ENCODE measurements at places on chromosomes 11 and 22.

GRCh38 chr11:74566146-74566960, 26.0 kb upstream of the POLD3 start:
- H3K4me3 ChIP-seq, result no peak overlapping the region
- DNase-seq, result no peak
- no peak overlapping the region for H3K27ac ChIP-seq
- H3K4me1 ChIP-seq, result no peaks in the 10 kb centered on the region

DNA sequence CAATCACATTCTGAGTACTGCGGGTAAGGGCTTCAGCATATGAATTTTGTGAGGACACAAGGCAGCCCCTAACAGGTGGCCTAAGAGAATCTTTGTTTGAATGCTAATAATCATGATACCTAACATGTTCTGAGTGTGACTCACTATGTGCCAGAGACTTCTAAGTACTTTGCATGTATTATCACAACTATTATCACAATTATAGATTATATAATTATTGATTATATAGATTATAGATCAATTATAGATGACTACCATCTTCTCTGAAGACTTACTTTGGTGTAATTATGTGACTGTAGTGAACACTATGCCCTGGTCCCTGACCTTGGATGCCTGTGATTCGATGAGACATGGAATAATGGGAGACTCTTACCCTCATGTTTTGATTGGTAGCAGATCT, 62.6 kb downstream of the FLI1 start:
- H3K27ac ChIP-seq, result peak overlapping the region; percentile 77
- no peak for DNase-seq
- H3K36me3 ChIP-seq, result peaks cover 12% of the 10 kb centered on the region
- peaks cover 2% of the 10 kb centered on the region for H3K27me3 ChIP-seq
- peaks cover 92% of the 10 kb centered on the region for H3K4me1 ChIP-seq

DNA sequence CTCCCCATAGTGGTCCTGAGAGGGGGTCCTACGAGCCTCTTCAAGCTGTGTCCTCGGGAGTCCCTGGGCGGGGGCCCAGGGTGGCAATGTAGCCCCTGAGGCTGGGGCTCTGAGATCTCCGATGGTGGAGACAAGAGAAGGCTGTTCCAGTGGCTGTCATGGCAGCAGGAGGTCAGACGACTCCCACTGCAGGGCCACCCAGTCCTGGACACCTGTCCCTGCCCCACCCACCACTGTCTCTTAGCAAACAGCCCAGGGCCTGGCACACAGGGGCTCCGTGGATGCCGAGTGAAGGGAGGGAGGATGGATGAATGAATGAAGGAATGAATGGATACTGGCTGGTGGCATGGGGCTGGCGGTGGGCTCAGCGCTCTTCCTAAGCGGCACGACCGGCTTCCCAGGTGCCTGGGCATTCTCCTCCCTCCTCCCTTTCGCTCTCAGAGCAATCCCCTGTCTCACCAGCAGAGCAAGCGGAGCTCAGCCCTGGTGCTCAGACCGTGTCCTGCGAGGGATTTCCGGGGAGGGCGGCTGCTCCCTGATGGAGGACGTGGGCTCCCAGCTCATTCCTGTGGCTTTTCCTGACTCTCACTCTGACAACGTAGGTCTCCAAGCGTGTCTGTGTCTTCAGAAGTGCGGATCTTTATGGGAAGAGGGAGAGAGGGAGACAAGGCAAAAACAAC, 1272.6 kb downstream of the BRD1 start:
- no peaks in the 10 kb centered on the region for H3K36me3 ChIP-seq
- H3K27ac ChIP-seq, result no peak overlapping the region
- H3K27me3 ChIP-seq, result no peaks in the 10 kb centered on the region
- no peaks in the 10 kb centered on the region for H3K4me1 ChIP-seq

- H3K27ac ChIP-seq, result no peak overlapping the region
- H3K4me1 ChIP-seq, result peaks cover 32% of the 10 kb centered on the region
- peaks cover 14% of the 10 kb centered on the region for H3K36me3 ChIP-seq
- H3K27me3 ChIP-seq, result peaks cover 2% of the 10 kb centered on the region
Observed at GRCh38 chr22:39408807-39409206, 9.2 kb downstream of the TAB1 start.

DNA sequence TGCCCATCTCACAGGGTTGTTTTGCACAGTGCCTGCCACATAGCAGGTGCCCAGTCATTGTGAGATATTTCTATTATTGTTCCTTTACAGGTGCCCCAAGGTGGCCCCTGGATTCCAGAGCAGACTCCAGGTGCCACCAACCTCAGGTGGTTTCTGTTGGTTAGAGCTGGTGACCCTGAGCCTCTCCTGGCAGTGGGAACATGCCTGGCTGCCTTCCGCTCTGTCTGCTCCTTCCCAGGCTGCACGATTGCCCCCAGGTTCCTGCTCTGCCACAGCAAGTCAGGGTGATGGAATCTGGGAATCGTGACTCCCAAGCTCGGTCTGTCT, 12.6 kb upstream of the OMP start:
- H3K27me3 ChIP-seq, result no peaks in the 10 kb centered on the region
- H3K27ac ChIP-seq, result no peak overlapping the region
- peaks cover 3% of the 10 kb centered on the region for H3K36me3 ChIP-seq
- peaks cover 8% of the 10 kb centered on the region for H3K4me1 ChIP-seq

GRCh38 chr11:127255209-127255608, 254.6 kb upstream of the KIRREL3 start:
- H3K27me3 ChIP-seq, result peaks cover 2% of the 10 kb centered on the region
- H3K4me1 ChIP-seq, result peaks cover 2% of the 10 kb centered on the region
- no peak overlapping the region for H3K4me3 ChIP-seq
- DNase-seq, result no peak

- H3K27ac ChIP-seq, result peak overlapping the region; percentile 72
- no peak overlapping the region for H3K4me3 ChIP-seq
- H3K36me3 ChIP-seq, result peaks cover 4% of the 10 kb centered on the region
- DNase-seq, result no peak
- peaks cover 46% of the 10 kb centered on the region for H3K4me1 ChIP-seq
- H3K27me3 ChIP-seq, result peaks cover 2% of the 10 kb centered on the region
Observed at GRCh38 chr22:46934746-46935491, 172.5 kb downstream of the TBC1D22A start.

GRCh38 chr11:68270196-68271022, 1.4 kb downstream of the C11orf24 start:
- H3K36me3 ChIP-seq, result no peaks in the 10 kb centered on the region
- peak overlapping the region; percentile 95 for H3K4me3 ChIP-seq
- peak overlapping the region; percentile 99 for H3K27ac ChIP-seq
- peaks cover 34% of the 10 kb centered on the region for H3K4me1 ChIP-seq
- H3K27me3 ChIP-seq, result peaks cover 20% of the 10 kb centered on the region

Measured in immature natural killer cell (primary cell).